Activated naive CD4-positive, alpha-beta T cell treated with anti-CD3 and anti-CD28 coated beads, Interleukin-2, amount 10 ng/mL, durations not matched to agents 7 days and 5 days (primary cell): ENCODE measurements at places on chromosomes 12 and 14.

- H3K27ac ChIP-seq, result no peak overlapping the region
- no peak for DNase-seq
- H3K4me3 ChIP-seq, result no peak overlapping the region
- H3K4me1 ChIP-seq, result peaks cover 61% of the 10 kb centered on the region
- H3K27me3 ChIP-seq, result no peaks in the 10 kb centered on the region
Measured at GRCh38 chr12:54279227-54279631, 693 bp downstream of the CBX5 start.

DNA sequence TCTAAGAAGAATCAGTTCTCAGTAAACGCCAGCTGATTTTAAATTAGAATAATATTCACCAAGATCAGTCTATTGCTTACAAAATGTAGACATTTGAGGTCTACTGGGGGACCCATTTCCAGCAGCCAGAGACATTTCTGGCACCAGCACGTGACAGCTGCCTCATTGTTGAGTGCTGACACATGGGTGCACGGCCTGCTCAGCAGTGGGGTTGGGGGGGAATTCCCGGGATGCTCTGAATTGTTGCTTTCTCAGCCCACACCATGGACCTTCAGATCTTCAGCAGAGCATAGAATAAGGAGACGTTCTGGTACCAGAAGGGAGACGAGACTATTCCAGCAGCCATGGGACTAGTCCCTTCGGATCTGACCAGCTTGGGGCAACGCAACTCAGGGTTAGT, 18.3 kb downstream of the PLEKHG7 start:
- no peak overlapping the region for H3K27ac ChIP-seq
- peaks cover 5% of the 10 kb centered on the region for H3K27me3 ChIP-seq
- no peaks in the 10 kb centered on the region for H3K4me1 ChIP-seq
- H3K36me3 ChIP-seq, result no peaks in the 10 kb centered on the region

- H3K4me3 ChIP-seq, result no peak overlapping the region
- peaks cover 14% of the 10 kb centered on the region for H3K4me1 ChIP-seq
- peaks cover 67% of the 10 kb centered on the region for H3K27me3 ChIP-seq
- peaks cover 2% of the 10 kb centered on the region for H3K36me3 ChIP-seq
- peak overlapping the region; percentile 55 for H3K27ac ChIP-seq
Measured at GRCh38 chr14:85531587-85532373, 1.8 kb downstream of the FLRT2 start.

- no peak for DNase-seq
- H3K4me3 ChIP-seq, result no peak overlapping the region
- H3K4me1 ChIP-seq, result peaks cover 17% of the 10 kb centered on the region
- H3K27ac ChIP-seq, result no peak overlapping the region
- H3K36me3 ChIP-seq, result no peaks in the 10 kb centered on the region
Measured at GRCh38 chr12:1922985-1923384, 4.5 kb upstream of the CACNA2D4 start.

DNA sequence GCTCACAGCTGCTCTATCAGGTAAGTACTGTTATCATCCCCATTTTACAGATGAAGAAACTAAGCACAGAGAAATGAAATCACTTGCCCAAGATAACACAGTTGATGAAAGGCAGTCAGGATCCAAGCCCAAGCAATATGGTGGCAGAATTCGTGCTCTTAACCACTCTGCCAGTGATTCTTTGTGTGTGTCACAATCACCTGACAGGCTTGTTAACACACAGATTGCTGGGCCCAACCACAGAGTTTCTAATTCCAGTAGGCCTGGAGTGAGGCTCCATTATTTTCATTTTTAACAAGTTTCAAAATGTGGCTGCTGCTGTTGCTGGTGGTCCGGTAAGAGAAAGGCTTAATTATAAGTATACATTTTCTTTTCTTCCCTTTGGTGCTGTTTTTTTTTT, 134.2 kb downstream of the TGFB3 start:
- no peaks in the 10 kb centered on the region for H3K36me3 ChIP-seq
- H3K27me3 ChIP-seq, result no peaks in the 10 kb centered on the region
- no peak overlapping the region for H3K27ac ChIP-seq
- no peaks in the 10 kb centered on the region for H3K4me1 ChIP-seq
- no peak for DNase-seq

DNA sequence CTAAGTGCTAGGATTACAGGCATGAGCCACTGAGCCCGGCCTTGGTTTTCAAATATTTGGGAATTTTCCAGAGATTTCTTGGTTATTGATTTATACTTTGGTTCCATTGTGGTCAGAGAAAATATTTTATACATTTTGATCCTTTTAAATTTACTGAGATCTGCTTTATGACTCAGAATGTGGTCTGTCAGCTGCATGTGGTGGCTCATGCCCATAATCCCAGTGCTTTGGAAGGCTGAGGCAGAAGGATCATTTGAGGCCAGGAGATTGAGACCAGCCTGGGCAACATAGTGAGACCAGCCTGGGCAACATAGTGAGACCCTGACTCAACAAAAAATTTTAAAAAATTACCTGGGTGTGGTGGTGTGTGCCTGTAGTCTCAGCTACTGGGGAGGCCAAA, 49.8 kb downstream of the ADCK1 start:
- DNase-seq, result no peak
- no peaks in the 10 kb centered on the region for H3K4me1 ChIP-seq
- no peak overlapping the region for H3K4me3 ChIP-seq
- H3K27me3 ChIP-seq, result no peaks in the 10 kb centered on the region

DNA sequence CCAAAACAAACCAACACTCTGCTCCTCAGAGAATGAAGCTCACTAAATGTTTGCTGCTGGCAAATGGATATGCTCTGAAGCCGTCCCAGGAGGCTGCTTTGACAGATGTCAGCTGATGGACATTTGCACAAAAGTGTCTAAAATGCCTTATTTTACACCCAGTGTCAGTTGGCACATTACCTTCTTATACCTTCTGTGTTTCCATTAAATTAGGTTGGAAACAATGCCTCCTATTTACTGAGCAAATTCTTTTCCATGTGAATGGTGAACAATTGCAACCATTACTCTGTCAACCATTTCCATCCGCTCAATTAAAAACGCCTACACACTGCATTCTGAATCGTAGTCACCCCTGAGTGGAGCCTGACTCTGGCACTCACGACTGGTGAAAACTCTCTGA, 1679.9 kb upstream of the FLRT2 start:
- no peak overlapping the region for H3K27ac ChIP-seq
- no peak for DNase-seq
- no peak overlapping the region for H3K4me3 ChIP-seq
- H3K36me3 ChIP-seq, result no peaks in the 10 kb centered on the region
- H3K27me3 ChIP-seq, result no peaks in the 10 kb centered on the region

GRCh38 chr14:90615517-90616060, 200.6 kb downstream of the TTC7B start:
- H3K36me3 ChIP-seq, result no peaks in the 10 kb centered on the region
- no peak overlapping the region for H3K4me3 ChIP-seq
- H3K4me1 ChIP-seq, result no peaks in the 10 kb centered on the region
- peaks cover 4% of the 10 kb centered on the region for H3K27me3 ChIP-seq
- H3K27ac ChIP-seq, result peak overlapping the region; percentile 25

- H3K4me3 ChIP-seq, result no peak within 1 kb of the TSS
- H3K27me3 ChIP-seq, result peaks cover 24% of the 10 kb centered on the region
- H3K36me3 ChIP-seq, result no peaks in the 10 kb centered on the region
- no peaks in the 10 kb centered on the region for H3K4me1 ChIP-seq
- no peak for DNase-seq
Measured at GRCh38 chr12:78864403-78864869, at the start of gene SYT1. Gene SYT1, plus strand, starts transcription at chr12:78864774.

- H3K36me3 ChIP-seq, result no peaks in the 10 kb centered on the region
- no peaks in the 10 kb centered on the region for H3K4me1 ChIP-seq
- no peak for DNase-seq
- no peak overlapping the region for H3K27ac ChIP-seq
- H3K4me3 ChIP-seq, result no peak overlapping the region
Measured at GRCh38 chr12:96743606-96744005, 163.5 kb upstream of the NEDD1 start.
